Heart right ventricle (tissue), 16 donors: ENCODE measurements at places on chromosomes 11 and 22. TPM values are rescaled to one million over a fixed set of nuclear protein-coding genes. Genes with fewer than 3 reads are reported as not detected.
A peak's percentile ranks its signal among the peaks of the same experiment; 100 is the strongest.

- DNase-seq: no peak
- peaks cover 17% of the 10 kb centered on the region for H3K4me1 ChIP-seq
- no peaks in the 10 kb centered on the region for H3K27me3 ChIP-seq
- no peak overlapping the region for H3K27ac ChIP-seq
- no peak overlapping the region for H3K4me3 ChIP-seq
- H3K36me3 ChIP-seq: no peaks in the 10 kb centered on the region
Observed at GRCh38 chr11:61524446-61524845, 15.9 kb downstream of the LRRC10B start.

DNA sequence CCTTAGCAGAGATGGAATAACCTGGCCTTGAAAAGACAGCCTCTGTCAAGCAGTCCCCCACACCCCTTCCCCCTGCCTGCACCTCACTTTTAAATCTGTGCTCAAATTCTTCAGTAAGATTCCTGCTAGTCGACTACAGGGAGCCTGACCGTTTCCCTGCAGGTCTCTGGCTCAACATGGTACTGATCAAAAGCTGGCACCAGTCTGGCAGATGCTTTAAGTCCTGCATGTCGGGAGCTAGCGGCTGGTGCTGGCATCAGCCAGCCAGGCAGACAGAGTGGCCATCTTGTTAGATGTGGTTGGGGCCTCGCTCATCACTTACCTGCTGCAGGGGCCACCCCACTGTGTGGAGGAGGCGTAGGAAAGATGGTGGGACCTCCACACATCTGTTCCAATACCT is 204.4 kb upstream of the SORL1-AS1 start:
- no peaks in the 10 kb centered on the region for H3K27me3 ChIP-seq
- no peaks in the 10 kb centered on the region for H3K36me3 ChIP-seq
- H3K4me1 ChIP-seq: peaks cover 20% of the 10 kb centered on the region
- no peak overlapping the region for H3K4me3 ChIP-seq
- no peak for DNase-seq
- H3K27ac ChIP-seq: peak overlapping the region; percentile 91

The NXPE1 gene
- not detected for total RNA-seq

DNA sequence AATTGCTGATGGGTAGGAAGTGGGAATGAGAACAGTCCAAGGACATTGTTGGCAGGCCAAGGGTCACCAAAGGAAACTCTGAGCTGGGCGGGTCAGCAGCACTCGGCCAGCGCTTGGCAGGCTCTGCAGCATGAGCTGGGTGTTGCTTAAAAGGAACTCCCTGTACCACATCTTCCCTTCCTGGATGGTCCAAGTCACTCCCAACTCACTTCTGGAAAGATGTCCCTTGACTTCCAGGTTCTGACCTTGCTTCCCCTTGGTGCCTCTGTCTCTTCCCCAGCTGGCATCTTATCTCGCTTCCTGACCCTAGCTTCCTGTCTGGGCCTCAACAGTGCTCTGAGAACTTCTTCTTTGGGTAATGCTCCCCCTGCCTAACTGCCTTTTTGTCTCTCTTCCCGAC is 24.8 kb upstream of the SWAP70 start:
- H3K4me3 ChIP-seq: no peak overlapping the region
- H3K36me3 ChIP-seq: no peaks in the 10 kb centered on the region
- H3K27me3 ChIP-seq: no peaks in the 10 kb centered on the region
- H3K4me1 ChIP-seq: peaks cover 16% of the 10 kb centered on the region
- DNase-seq: peak; percentile 60

DNA sequence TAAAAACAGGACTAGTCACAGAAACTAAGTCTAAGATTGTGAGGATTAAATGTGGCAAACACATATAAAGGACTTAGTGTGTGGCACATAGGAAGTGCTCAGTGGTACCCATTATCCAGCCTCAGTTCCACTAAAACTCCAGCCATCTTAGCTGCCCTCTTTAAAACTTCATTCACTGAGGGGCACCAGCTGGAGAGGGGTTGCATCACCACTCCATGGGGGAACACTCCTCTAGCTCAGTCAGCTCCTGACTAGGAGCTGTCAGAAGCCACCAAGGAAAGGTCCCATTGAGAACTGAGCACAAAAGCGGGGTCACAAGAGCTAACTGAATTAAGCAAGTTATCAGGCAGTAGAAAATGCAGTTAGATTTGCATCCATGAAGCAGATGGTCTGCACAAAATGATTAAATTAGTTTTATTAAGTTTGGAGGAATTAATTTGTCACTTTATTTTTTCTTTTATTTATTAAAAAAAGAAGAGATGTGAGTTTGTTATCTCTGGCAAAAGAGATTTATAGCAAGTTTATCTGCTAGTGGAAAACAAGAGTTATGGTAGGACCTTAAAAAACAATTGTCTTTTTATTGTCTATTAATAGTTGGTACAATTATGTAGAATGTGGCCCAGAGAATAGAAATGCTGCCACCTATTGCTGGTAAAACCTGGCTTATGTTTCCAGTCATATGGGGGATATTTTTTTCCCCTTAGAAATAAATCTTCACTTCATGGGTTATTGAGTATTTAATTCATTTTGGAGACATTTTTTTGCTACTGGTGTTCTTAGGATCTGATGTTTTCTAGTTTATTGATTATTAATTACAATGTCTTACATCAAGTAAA is 95.7 kb downstream of the NAV2 start:
- no peak overlapping the region for H3K27ac ChIP-seq
- H3K27me3 ChIP-seq: no peaks in the 10 kb centered on the region
- no peak overlapping the region for H3K4me3 ChIP-seq
- no peaks in the 10 kb centered on the region for H3K36me3 ChIP-seq
- peaks cover 58% of the 10 kb centered on the region for H3K4me1 ChIP-seq

- H3K27ac ChIP-seq: no peak overlapping the region
- peaks cover 26% of the 10 kb centered on the region for H3K4me1 ChIP-seq
- no peaks in the 10 kb centered on the region for H3K27me3 ChIP-seq
Observed at GRCh38 chr11:96483374-96483955, 93.7 kb downstream of the JRKL start.

DNA sequence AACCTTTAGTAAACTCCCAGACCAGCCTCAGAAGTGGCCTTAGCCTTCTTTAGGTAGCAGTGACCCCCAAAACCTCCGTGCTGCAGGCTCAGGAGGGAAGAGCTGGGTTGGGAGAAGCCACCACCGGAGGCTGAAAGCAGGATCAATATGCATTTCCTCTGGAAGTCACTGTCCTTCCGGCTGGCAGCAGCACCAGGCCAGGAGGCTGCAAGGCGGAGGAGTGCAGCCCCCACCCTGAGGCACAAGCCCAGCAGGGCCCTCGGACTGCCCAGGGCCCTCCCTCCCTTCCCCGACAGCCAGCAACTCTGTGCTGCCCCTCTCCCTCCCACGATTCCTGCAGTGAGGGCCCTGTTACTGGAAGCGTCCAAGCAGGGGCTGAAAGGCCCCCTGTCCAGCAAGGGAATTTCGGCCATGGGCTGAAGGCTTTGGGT is 3.2 kb upstream of the NRXN2 start:
- H3K4me3 ChIP-seq: no peak overlapping the region
- DNase-seq: no peak
- H3K4me1 ChIP-seq: peaks cover 8% of the 10 kb centered on the region

The CBLIF gene
- not detected for total RNA-seq

- DNase-seq: no peak
- H3K27ac ChIP-seq: peak overlapping the region; percentile 55
- peaks cover 10% of the 10 kb centered on the region for H3K4me1 ChIP-seq
- H3K36me3 ChIP-seq: no peaks in the 10 kb centered on the region
- H3K27me3 ChIP-seq: no peaks in the 10 kb centered on the region
Observed at GRCh38 chr22:41230401-41230785, 10.3 kb downstream of the CHADL start.

GRCh38 chr11:10072841-10073240 is 221.2 kb downstream of the SBF2 start:
- no peaks in the 10 kb centered on the region for H3K27me3 ChIP-seq
- no peak overlapping the region for H3K4me3 ChIP-seq

DNA sequence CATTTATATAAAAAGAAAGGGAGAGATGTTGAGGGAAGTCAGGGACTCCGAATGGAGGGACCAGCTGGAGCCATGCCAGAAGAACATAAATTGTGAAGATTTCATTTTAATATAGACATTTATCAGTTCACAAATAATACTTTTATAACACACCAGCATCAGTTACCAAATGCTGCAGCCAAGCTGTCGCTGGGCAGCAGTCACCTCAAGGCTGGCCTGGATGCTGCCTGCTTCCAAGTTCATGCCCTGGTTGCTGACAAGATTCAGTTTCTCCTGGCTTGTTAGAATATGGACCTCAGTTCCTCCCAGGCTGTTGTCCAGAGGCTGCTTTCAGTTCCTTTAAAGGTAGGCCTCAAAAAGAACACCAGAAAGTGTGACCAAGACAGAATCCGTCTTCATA is 30.8 kb upstream of the ALDH3B2 start:
- no peaks in the 10 kb centered on the region for H3K36me3 ChIP-seq
- H3K27me3 ChIP-seq: no peaks in the 10 kb centered on the region
- H3K4me3 ChIP-seq: no peak overlapping the region

The OR51B5 gene
- total RNA-seq: not detected

The MMP1 gene
- total RNA-seq: 0.32 TPM

The MISFA gene
- 9.5 TPM for total RNA-seq

The RAB38 gene
- 0.32 TPM for total RNA-seq

DNA sequence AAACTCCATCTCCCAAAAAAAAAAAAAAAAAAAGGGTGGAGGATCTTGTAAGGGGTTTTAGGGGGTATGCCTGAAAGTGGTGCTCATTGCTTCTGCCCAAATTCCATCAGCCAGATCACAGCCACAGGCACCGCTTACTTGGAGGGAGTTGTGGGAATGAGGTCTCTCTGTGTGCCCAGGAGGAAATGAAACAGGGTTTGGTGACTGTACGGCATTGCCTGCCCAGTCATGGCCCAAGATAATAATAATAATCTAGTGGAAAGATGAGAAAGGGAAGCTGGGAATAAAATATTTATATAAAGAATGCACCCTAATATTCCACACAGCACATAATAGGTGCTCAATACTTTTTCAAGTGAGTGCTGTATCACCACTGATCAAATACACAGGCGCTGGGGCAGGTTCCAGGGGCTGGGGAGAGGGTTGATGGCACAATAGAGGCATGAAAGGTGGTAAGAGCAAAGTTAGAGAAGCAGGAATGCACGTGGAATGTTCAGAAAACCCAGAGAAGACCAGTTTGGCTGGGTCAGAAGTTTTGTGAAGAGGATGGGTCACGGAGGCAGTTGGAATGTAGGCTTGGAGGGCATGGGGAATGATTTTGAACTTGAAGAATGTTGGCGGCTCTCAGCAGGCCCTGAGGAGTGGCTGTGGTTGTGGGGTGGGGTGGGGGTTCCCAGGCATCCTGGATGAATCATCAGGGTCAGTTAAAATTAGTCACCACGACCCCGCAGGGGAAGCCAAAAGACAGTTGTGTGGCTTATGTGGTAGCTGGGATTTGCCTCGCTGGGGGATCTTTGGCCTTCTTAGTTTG is 12.5 kb upstream of the MB start:
- no peaks in the 10 kb centered on the region for H3K27me3 ChIP-seq
- peak overlapping the region; percentile 28 for H3K27ac ChIP-seq
- no peak overlapping the region for H3K4me3 ChIP-seq
- peak; percentile 51 for DNase-seq
- H3K4me1 ChIP-seq: no peaks in the 10 kb centered on the region

GRCh38 chr11:18016789-18017188 is 3.9 kb upstream of the SERGEF start:
- no peak for DNase-seq
- no peaks in the 10 kb centered on the region for H3K27me3 ChIP-seq
- H3K27ac ChIP-seq: no peak overlapping the region

DNA sequence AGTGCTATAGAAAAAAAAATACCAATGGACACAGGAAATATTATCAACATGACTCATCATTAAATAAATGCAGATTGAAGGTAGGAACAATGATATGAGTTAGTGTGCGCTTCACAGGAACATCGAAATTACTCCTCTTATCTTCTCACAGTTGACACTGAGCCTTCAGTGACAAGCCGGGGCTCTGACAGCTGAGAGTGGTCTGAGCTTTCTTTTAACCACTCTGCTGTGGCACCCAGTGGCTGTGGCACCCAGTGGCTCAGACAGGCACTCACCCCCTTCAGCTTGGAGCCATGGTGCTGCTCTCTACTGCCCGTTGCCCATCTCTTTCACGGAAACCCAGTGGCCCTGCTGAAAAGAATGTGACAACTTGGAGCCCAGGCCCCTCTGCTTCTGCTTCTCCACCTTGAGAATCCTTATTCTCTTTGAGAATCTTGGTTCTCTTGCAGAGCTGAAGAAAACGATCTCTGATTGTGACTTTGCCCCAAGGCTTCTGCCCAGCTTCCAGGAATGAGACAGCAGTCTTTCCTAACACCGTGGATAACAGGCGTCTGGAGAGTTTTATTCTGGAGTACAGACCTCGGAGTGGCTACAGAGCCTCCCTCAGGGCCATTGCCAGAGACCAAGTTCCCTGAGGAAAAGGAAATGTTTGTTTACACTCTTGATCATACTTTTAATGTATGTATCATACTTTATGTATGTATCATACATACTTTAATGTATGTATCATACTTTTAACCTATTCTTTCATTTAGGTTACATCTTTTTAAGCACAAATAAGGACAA is 37.1 kb upstream of the OR8B8 start:
- H3K27me3 ChIP-seq: no peaks in the 10 kb centered on the region
- no peaks in the 10 kb centered on the region for H3K36me3 ChIP-seq
- H3K27ac ChIP-seq: no peak overlapping the region
- H3K4me3 ChIP-seq: no peak overlapping the region

- no peak for DNase-seq
- no peaks in the 10 kb centered on the region for H3K4me1 ChIP-seq
- no peaks in the 10 kb centered on the region for H3K36me3 ChIP-seq
- no peak overlapping the region for H3K4me3 ChIP-seq
- peaks cover 6% of the 10 kb centered on the region for H3K27me3 ChIP-seq
- no peak overlapping the region for H3K27ac ChIP-seq
Observed at GRCh38 chr22:49206281-49206680, 621.4 kb downstream of the BRD1 start.

DNA sequence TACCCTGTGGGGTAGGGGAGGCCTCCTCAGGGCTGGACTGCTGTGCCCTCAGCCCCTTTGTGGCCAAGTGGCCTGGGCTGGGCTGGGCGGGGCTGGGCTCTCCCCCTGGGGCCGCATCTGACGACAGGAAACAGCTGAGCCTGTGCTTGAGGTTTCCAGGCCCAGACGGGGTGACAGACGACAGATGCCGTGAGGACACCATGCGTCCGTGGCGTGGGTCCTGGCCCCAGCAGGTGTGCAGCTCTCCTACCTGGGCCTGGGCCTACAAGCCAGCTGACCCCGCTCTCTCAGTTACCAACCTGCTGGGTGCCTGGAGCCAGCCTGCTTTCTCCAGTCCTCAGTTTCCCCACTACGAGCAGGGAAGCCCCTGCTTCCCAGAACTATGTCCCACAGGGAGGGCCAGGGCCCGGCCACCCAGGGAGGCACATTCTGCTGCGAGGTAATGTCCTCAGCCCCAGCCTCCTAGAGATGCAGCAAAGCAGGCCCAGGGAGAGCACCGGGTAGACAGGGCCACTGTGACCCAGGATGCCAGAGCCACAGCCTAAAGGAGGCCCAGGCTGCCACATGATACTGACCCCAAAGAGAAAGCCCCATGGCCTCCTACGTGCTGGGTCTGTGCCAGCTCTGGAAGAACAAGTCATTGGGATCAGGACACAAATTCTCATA is 181.3 kb downstream of the IGLL1 start:
- DNase-seq: no peak
- no peak overlapping the region for H3K4me3 ChIP-seq
- H3K4me1 ChIP-seq: no peaks in the 10 kb centered on the region
